ENCODE measurements at places on chromosomes 4 and X.

DNA sequence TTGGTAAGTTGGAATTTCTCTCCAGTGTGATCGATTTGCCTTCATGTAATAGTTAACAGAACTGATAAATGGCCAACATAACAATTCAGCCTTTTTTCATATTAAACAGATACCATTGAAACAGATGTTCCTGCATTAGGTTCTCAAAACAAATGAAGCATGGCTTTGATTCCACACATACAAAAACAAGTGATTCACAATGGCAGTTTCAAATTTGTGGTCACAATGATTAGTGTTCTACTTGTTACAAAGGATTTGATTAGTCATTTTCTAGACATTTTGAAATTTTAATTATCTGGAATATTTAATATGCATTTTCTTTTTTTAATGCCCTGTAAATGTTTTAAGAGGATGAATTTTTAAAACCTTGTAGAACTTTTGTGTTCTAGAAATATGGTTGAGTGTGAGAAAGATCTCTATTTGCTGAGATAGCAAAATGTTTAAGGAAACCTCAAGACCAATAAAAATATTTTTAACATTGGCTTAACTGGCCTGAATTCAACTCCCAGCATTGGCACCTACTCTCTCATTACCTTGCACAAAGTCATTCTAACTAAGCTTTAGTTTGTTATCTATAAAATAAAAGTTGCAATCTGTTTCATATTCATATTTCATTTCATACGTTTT lies 18.9 kb upstream of the GLRA3 start:
- no peak for DNase-seq

DNA sequence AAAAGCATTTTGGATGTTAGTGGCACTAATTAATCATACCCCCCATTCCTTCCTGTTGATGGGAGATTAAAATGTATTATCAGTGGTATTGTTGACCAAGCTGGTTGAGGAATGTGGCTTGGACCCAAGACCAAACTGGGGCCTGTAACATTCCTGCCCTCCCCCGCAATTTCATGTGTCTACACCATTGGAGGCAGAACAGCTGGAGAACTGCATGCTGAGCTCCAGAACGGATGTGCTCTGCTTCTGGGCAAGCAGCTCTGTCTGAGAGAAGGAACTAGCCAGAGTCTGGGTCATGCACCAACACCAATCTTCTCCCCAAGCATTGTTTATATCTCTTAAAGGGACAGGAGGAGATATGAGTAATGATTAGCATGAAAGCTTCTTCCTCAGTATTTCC lies 185.5 kb downstream of the CEP135 start:
- DNase-seq: no peak

DNA sequence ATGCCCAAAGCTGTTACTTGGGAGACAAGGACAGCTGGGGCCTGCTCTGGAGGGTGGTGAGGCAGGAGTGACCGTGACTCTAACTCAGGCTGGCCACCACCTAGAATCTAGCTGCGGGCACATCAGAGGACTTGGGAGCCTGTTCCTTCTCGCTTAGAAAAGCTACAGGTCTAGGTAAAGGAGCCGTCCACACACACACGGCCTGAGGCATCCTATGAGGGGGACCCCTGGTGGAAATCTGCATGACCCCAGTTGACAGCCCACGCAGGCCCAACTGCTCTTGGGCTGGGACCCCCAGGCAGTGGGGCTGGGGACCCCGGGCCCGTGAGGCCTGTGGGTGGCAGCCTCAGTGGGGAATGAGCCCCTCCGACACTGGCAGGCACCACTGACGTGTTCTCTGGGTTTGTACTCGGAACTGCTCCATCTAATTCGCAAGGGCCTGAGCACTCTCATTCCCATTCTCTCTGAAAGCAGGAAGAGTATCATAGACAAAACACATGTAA lies 75.6 kb downstream of the ACOX3 start:
- no peak for DNase-seq

GRCh38 chr4:110132816-110133719 lies 65.3 kb downstream of the ELOVL6 start:
- no peak for DNase-seq

DNA sequence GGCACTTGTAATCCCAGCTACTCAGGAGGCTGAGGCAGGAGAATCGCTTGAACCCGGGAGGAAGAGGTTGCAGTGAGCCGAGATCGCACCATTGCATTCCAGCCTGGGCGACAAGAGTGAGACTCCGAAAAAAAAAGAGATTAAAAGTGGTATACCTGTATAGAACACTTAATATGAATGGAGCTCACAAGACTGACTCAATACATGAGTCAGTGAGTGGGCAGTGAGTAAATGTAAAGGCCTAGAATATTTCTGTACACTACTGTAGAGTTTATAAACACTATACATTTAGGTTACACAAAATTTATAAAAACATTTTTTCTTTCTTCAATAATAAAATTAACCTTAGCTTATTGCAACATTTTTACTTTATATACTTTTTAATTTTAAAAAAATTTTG lies 93.8 kb downstream of the CENPC start:
- DNase-seq: no peak

DNA sequence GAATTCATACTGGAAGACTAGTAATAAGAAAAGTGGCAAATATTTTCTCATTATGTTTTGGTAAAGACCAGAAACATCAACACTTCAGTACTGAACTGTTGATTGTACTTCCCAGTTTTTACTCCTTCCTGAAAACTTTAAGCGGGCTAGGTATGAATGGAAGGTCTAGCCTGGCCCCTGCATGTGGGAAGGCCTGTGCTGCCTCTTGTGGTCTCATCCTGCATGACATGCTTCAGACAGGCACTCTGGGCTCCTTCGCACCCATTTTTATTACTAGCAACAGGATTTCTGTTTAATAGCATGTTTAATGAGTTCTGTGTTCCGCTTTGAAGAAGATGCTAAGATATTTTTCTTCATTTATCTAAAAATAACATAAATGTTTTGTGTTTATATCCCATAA lies 279.1 kb downstream of the ANK2 start:
- no peak for DNase-seq

DNA sequence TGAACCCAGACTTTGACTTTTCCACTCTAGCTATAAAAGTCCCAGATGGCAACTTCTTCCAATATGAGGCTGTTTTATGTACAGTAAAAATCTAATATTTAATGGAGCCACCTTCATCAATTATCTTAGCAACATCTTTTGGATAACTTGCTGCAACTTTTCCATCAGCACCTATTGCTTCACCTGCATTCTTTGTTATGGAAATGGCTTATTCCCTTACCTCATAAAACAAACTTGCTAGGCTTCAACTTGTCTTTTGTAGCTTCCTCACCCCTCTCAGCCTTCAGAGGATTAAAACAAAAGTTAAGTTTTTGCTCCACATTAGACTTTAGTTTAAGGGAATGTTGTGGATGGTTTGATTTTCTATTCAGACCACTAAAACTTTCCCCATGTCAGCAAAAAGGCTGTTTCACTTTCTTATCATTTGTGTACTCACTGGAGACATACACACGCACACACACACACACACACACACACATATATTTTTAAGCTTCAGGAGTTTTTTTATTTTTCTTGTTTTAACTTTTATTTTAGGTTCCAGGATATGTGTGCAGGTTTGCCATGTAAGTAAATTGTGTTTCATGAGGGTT lies 1296.1 kb upstream of the PABPC4L start:
- DNase-seq: no peak

DNA sequence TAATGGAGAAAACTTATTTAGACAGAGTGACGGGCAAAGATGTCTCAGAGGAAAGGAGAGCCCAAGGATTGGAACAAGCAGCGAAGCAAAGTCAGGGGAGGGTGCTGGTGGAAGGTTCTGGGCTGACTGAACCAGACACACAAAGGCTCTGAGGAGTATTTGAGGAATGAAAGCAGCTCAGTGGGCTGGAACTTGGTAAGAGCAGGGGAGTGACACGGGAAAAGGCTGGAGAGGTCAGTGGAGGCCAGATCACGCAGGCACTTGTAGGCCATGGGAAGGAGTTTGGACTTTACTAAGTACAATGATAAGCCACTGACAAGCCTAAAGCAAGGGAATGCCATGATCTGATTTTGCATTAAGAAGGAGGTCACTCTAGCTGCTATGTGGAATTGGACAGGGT lies 71.4 kb downstream of the TSC22D3 start:
- DNase-seq: no peak

All from CD4-positive, alpha-beta T cell treated with Interleukin-17A for 4 hours (primary cell).